DND-41 (cell line): ENCODE measurements at places on chromosomes 3 and 15.
A peak's percentile ranks its signal among the peaks of the same experiment; 100 is the strongest.

DNA sequence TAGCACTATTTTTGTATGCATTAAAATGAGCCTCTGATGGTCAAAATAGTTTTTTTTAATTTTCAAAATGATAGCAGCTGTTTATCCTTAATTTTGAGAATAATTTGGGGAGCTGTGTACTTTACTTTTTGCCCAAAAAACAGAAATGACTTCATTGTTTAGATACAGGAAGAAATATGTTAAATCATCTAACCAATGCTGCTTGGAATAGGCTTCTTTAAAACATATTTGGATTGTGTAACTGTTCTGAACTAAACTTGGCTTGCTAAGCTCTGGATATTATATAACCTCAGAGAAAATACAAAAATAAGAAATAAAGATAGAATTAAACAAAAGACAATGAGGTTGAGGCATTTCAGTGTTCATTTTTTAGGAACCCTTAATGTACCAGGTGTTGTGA, 119.3 kb downstream of the SERPINI1 start:
- DNase-seq: no peak

- no peak for DNase-seq
These were observed 255.7 kb downstream of the CHL1 start for GRCh38 chr3:452221-452620.

DNA sequence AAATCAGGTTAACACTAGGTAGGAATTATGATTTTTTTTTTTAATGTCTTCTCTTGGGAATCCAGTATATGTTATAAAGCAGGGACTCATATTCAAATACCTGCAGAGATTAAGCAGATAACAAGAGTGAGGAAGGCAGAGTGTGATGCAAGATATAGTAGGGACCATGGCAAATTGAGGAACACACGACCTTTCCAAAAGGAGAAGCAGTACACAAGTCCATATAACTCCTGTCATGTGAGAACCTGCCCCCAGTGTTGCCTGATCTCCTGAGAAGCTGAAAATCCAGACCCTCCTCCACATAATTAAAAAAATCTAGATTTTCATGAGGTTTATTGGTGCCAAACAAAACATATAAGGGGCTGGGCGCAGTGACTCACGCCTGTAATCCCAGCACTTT, 3.6 kb downstream of the RFC4 start:
- DNase-seq: no peak

- DNase-seq: no peak
These were observed 242.5 kb downstream of the ATP8B4 start for GRCh38 chr15:49876401-49877038.

- DNase-seq: no peak
These were observed 33.0 kb downstream of the BLM start for GRCh38 chr15:90750186-90750585.

- DNase-seq: no peak
These were observed 41.1 kb downstream of the LYZL4 start for GRCh38 chr3:42369304-42369703.

- no peak for DNase-seq
These were observed 241.0 kb upstream of the ZNF717 start for GRCh38 chr3:76026379-76026778.

- DNase-seq: no peak
These were observed 89.5 kb upstream of the IQSEC1 start for GRCh38 chr3:13162549-13163320.

GRCh38 chr15:35440265-35440664, 105.7 kb downstream of the DPH6 start:
- DNase-seq: no peak

DNA sequence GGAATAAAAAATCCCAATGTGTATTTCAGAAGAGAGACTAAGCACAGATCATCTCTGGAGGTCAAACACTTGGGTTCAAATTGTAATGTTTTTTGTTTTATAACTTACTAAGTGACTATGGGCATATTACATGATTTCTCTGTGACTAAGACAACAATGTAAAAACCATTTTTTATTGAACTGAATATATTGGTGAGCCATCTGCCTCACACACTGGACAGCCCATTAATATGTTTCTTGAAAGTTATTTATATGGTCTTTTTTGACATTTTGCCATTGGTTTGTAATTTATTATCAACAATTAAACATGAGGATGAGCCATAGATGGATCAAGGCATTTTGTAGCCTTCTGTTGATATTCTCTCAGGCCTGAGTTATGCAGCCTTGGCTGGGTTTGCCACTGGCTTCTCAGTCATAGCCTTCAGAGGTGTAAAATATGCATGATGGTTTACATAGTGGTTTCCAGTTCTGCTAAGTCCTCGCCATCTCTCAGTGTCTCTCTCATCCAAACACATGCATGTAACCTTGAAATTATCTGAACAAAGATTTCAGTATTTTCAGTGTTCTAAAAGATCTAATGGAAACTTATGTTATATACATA, 997.2 kb downstream of the DIPK2A start:
- no peak for DNase-seq

DNA sequence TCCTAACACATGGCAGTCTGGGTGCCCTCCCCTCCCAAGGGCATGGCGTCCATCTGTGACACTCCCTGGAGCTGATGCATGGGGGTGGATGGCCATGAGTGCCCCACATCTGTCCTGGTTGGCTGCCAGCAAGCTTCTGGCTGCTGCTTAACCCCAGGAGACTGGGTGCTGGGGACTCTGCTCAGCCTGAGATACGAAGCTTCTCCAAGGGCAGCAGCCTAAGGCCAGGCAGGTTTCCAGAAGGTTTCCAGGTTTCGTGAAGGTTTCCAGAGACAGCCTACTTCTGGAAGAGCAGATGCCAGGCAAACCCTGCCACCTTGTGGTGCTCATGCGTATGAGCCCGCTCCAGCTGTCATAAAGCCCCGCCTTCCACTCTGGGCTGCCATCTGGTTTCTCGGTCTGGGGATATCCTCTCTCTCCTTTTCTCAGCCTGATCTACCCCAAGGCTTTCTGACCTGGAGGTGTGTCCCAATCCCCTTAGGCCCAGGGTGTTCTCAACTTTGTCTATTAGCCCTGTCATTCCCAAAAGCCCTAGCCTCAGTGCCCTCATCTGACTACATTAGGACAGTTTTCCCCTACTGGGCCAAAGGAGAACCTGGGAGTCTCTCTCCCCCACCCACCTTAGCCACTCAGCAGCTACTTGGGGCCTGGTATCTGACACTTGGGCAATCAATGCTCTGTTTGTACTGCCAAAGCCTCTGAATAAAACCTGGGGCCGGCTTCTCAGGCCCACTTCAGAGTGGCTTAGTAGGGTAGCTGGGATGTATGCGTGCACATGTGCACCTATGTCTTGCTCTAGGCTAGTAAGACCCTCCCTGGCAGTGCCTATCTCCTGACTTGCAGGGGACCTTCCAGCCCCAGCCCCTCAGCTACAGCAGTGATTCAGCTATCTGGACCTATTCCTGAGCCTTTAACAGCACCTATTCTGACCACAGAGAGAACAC, 12.0 kb downstream of the MRPL46 start:
- peak; percentile 68 for DNase-seq

DNA sequence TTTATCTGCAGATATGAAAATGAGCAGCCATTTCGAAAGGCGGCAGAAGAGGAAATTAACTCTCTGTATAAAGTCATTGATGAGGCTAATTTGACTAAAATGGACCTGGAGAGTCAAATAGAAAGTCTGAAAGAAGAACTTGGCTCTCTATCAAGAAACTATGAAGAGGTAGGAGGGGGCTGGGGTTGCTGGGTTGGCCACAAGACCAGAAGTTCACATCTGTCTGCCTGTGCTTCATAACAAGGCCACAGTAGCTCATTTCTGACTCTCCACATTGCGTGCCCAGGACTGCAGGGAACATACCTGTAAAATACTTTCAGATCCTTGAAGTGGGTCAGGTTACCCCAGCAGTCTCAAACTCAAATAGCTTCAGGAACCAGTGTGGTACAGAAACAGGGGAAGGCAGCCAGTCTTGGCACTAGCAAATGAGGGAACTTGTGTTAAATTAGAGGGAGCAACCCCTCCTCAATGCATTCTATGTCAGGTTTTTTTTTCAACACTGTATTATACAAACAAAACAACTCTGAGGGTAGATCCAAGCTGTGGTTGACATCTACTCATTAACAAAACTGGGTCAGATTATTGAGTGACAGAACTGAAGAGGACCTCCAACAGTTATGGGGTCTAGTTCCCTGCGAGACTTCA, 48.7 kb downstream of the BFSP2 start:
- DNase-seq: no peak

GRCh38 chr3:131050001-131050400, 23.3 kb downstream of the NEK11 start:
- no peak for DNase-seq

GRCh38 chr3:170196833-170197232, 15.3 kb upstream of the PHC3 start:
- DNase-seq: no peak

- no peak for DNase-seq
These were observed 19.8 kb downstream of the ST3GAL6 start for GRCh38 chr3:98782824-98783500.

DNA sequence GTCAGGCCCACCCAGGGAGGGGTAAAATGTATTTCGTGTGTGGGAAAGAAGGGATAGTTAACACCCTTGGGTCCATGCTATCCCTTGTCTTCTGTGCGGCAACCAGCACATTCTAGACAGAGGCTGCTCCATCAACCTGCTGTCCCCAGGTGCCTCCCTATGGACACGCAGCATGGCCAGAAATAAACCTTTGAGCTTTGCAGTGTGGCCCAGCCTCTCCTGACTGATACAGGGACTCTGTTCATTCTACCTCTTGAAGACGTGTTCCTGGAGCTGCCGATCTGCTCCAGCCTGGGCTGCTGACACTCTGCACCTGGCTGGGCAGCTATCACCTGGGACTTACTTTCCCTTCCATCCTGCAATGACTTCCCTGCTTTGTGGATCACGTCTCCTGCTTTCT, 4.1 kb upstream of the KLF13 start:
- no peak for DNase-seq

- DNase-seq: no peak
These were observed 59.9 kb downstream of the ADCY5 start for GRCh38 chr3:123388811-123389627.

DNA sequence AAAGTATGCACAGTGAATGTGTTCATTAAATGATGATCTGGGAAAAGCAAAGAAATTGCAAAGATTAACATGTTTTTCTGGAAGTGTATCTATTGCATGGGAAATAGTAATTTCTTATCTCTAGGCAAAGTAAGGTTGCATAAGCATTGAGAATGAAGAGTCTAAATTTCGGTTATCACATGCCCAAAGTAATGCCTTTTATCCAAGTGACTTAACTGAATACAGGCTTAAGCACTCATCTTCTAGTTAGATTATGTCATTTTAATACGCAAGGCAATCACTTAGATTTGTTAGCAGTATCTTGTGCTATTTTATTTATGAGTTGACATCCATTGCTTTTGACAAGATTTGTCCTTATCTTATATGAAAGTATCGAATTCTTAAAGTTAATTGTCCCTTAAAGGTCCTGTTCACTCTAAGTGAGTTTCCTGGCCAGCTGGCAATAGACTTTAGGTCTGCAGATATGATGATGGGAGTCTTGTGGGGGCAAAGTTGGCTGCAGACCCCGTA, 100.5 kb downstream of the NAALADL2 start:
- no peak for DNase-seq

GRCh38 chr15:71332431-71333004, 217.2 kb downstream of the THSD4 start:
- no peak for DNase-seq

- DNase-seq: no peak
These were observed 184.0 kb downstream of the EBLN2 start for GRCh38 chr3:73245459-73245858.

DNA sequence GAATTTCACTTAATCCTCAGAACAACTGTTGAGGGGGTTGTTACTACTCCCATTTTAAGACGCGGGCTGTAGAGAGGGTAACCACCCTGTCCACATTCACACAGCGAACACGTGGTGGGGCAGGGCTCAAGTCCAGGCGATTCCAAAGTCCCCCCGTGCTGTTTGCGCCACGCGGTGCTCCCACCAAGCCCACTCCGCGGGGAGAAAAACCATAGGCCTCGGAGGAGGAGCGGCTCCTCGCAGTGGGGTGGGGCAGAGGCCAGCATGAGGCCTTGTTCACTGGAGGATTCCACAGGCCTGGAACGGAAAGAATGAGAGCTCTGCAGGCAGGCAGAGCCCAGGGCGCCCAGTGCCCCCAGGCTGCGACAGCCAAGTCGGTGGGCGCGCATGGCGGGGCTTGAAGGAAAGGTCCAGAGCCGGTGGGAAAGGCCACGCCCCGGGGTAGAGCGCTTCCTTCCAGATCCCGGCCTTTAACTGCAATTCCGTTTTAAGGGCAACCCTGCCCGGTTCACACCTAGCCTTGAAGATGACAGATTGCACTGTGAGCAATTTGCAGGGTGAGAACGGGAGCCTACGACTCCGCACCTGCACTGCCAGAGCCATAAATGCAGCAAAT, 161.8 kb upstream of the TBL1XR1 start:
- no peak for DNase-seq

DNA sequence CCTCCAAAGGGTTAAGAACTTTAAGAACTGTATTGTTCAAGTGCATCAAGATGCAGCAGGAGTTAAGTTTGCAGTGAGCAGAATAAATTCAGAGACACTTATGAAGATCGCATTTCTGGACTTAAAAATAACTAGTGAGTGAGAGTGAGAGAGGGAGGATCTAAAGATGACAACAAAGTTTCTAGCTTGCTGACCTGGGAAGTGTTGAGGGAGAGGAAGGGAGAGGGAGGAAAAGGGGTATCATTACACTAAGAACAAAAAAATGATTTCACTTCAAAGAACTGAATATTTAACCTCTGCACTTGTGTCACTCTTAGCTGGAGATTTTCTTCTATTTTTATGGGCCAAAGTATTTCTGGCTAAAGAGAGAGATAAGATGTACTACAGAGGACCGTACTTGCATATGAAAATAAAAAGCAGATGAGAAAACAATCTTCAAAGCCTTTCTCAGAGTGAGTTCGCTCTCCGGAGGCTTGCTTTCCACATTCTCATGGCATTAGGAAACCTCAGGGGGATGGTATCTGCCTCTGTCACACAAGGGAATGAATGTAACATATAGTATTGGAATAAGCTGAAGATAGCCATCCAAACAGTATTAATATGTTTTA, 91.4 kb upstream of the TJP1 start:
- no peak for DNase-seq

DNA sequence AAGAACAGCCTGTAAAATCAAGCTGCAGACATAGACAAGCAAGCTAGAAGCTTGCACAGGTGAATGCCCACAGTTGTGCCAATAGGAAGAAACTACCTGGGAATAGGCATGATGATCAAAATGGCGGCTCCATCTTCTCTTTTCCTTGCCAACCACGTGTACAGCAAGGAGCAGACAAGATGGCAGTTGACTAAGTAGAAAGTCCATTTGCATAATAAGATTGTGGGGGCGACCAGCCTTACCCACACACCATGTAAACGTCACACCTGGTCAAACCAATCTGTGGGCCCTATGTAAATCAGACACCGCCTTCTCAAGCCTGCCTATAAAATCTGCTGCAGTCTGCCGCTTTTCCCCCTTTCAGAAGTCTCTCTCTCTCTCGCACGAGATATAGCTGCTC, 25.1 kb upstream of the ANKRD34C start:
- no peak for DNase-seq

GRCh38 chr3:13780432-13781176, 99.3 kb downstream of the WNT7A start:
- no peak for DNase-seq

- no peak for DNase-seq
These were observed 5.2 kb upstream of the PRKCD start for GRCh38 chr3:53155760-53156159.
